ENCODE measurements at places on chromosomes 13 and 19.

- no peak for DNase-seq
These were observed 42.7 kb downstream of the INSR start for GRCh38 chr19:7251494-7251893.

DNA sequence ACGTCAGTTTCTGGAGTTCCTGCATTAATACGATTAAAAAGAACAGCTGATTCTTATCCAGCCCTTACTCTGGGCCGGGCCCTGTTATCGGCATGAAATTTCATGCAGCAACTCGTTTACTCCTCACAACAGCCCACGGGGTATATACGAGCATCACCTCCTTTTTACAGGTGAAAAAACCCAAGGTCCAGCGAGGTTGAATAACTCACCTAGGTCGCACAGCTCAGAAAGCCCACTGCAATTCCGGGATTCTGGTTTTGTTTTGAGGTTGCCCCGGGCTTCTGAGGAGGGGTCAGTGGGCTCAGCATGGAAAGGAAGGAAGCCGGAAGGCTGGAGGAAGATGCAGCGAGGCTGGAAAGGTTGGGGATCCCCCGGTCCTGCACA lies 577 bp upstream of the ACP7 start:
- no peak for DNase-seq

GRCh38 chr13:49996951-49997895 lies at the start of gene TRIM13:
TRIM13 (plus strand) TSS chr13:49997042; CDS start chr13:50011941, 14,899 bp downstream.
- peak; percentile 78 for DNase-seq

DNA sequence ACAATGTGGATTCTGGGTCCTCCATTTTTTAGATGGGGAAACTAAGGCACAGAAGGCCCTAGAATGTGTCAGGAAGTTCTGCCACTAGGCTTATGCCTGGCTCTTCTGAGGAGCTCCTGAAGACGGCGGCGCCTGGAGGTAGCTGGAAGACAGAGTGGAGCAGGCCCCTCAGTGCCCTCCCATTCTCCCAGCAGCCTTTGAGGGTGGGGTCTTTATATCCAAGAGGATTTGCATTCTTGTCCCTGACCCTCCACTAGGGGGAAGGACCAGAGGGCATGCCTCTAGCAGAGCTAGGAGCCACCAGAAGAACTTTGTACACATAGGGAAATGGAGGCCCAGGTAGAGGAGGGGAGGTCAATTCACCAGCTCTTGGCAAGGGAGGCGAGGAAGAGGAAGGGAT lies 9.4 kb downstream of the CELF5 start:
- no peak for DNase-seq

DNA sequence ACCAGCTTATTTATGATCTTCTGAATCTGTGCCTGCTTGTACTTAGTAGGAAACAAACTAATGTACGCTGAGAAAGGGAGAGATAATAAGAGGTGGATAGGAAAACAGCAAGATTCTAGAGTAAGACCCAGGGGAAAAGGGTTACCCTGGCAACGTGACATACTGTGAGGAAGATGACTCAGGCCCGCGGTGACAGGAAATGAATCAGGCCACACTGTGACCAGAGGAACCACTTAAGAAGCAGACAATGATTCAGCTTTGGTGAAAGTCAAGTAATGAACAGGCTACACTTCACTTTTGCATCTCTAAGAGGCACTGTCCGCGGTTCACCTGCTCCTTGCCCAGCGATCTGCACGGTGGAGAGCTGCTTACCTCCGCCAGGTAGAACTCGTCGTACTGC lies 158.2 kb downstream of the NALCN start:
- no peak for DNase-seq

- no peak for DNase-seq
These were observed 68.5 kb upstream of the POMP start for GRCh38 chr13:28590461-28590860.

DNA sequence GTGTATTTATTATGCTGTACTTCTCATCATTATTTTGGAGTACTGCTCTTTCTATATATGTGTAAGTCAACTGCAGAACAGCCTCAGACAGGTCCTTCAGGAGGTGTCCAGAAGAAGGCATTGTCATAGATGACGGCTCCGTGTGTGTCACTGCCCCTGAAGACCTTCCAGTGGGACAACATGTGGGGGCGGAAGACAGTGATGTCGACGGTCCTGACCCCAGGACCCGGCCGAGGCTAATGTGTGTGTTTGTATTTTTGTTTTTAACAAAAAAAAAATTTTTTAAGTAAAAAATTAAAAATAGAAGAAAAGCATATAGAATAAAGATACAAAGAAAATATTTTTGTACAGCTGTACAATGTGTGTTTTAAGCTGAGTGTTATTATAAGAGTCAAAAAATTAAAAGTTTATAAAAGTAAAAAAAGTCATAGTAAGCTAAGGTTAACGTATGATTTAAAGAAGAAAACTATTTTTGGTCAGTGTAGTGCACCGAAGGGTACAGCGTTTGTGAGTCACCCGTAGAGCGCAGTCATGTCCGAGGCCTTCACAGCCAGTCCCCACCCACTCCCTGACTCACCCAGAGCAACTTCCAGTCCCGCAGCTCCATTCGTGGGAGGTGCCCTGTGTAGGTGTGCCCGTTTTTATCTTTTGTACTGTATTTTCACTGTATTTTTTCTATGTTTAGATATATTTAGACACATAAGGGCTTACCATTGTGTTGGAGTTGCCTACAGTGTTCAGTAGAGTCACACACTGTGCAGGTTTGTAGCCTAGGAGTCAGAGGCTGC lies 42.2 kb upstream of the SPACA7 start:
- DNase-seq, result no peak

GRCh38 chr19:16204005-16204294 lies 6.2 kb downstream of the AP1M1 start:
- no peak for DNase-seq

- no peak for DNase-seq
These were observed 91.2 kb upstream of the FBXL3 start for GRCh38 chr13:77118134-77118533.

GRCh38 chr19:34436716-34437115 lies 8.5 kb downstream of the UBA2 start:
- no peak for DNase-seq

DNA sequence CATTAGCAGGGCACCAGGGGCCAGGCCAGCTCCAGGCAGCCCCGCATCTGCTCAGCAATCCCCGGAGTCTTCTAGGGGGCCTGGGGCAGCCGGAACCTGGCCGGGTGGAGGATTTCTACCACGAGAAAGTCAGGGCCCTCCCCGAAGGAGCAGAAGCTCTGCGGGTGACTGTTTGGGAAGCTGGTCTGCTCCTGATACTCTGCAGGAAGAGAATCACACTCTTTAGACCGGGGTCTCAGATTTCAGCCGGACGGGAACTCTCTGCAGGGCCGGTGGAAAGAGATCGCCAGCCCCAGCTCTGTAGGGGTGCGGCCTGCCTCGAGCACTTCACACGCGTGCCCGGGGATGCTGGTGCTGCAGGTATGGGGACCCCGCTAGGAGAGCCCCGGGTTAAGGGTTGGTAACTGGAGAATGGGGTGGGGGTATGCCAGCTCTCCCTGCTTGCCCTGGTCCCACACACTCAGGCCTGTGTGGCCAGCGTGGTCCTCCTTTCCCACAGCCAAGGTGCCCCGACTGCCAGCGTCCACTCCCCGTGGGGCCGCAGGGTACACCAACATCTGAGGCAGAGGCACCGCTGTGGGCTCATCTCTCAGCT lies 20.1 kb downstream of the RASA3 start:
- no peak for DNase-seq

- no peak for DNase-seq
These were observed 1134.3 kb downstream of the SLITRK1 start for GRCh38 chr13:82747958-82748357.

- DNase-seq, result no peak
These were observed 14.5 kb upstream of the ZBTB32 start for GRCh38 chr19:35689836-35690235.

DNA sequence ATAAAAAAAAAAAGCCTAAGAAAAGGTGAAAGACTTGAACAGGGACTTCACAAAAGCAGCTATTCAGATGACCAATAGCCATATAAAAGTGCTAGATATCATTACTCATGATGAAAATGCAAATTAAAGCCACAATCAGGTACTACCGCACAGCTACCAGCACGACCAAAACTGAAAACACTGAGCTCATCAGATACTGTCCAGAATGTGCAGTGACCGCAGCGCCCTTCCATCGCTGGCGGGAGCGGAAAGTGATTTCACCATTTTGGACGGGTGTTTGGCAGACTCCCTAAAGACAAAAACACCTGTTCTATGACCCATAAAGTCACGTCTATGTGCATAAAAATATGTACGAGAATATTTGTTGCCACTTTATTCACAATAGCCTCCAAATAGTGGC lies 60.7 kb downstream of the SLC6A16 start:
- no peak for DNase-seq

DNA sequence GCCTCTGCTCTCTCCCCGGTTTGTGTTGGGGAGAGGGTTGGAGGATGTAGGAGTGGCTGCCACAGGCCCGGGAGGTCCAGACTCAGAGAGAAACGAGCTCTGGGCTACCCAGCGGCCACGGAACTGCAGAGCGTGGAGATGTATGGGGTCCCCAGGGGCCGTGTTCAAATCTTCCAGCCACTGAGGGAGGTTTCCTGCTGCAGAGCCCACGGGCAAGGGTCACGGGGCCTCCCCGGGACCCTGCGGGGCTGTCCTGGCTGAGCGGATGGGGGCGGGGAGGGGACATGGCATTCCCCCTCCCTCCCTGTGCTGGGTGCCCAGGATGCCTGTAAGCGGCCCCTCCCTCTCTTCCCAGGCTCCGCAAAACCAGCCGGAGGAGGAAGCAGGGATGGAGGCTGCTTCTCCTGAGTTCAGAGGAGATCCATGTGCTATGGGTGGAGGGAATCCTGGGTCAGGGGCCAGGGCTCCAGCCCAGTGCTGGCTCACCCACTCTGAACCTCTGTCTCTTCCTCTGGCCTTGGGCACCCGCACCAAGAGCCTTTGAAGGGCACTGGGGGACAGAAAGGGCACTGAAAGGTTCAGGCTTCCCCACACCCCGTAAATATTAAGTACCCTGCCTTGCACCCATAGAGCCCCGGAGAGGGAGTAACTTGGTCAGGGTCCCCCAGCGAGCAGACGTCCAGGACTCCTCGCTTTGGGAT lies 22.6 kb downstream of the SMIM24 start:
- no peak for DNase-seq

DNA sequence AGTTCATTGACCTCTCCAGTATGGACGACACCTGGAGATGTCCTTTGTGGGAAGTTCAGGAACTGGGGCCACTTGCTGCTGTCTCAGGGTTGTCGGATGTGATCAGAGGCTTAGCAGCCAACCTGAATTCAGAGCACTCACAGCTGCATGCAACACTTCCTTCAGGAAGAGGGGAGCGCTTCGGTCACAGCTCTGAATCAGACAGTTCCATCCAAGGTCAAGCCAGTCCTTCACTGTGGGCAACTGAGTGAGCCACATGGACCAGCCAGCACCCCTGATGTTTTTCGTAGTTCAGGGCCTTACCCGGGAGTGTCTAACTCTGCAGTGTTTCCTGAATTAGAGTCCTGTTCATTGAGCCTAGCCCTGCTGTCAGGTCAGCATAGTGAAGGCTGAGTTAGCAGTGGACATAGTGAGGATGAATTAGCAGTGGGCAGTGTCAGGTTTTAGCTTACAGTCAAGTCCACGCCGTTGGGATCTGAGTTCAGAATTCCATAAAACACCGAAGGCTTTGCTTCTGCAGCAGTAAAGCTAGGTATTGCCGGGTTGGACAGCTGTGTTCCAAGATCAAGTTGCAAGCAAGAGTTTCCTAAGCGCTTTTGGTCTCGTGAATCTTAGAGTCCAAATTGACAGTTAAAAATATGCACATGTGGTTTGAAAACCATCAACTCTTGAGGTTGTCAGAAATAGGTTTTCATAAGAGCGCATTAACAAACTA lies 5.1 kb downstream of the ZNF555 start:
- no peak for DNase-seq

DNA sequence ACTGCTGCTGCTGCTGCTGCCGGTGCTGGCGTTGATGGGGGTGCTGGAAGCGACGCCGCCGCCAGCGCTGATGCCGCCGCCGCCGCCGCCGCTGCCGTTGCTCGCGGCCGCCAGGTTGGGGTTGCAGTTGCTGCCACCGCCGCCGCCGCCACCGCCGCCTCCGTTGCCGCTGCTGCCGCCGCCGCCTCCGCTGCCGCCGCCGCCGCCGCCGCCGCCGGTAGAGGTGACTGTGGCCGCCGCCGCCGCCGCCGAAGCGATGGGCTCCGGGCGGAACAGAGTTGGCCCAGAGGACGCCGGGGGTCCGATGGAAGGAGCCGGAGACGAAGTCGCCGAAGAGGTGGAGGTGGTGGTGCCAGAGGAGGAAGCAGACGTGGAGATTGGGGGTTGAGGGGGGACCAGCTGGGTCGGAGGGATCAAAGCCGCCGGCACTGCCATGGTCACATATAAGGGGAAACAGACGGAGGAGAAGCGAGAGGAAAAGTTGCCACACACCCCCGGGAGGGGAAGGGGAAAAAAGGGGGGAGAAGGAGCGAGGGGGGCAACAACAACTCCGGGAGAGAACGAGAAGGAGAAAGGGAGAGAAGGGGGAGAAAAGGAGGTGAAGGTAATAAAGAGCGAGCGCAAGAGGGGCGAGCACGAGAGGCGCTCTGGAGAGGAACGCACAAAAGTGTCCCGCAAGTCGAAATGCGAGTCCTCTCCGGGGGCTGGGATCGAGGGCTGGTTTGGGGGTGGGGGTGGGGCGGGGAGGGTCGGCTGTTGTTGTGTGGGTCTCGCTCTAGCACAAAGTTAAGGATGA lies 471 bp downstream of the DACH1 start:
- no peak for DNase-seq

DNA sequence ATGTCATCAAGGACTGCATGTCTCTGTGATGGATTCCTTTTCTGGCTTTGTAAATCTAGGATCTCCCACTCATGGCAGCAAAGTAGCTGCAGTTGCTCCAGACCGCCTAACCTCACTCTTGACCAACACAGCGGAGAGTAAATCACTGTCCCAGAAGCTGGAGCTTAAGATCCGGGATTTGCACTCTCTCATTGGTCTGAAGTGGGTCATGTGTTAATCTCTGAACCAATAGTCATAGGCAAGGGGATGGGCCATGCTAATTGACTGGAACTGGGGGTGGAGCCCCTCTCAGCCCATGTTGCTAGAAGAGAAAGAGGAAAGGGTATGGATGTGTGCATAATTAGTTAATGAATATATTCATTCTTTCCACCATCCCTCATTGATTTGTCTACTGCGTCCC lies 34.0 kb downstream of the VAV1 start:
- DNase-seq, result no peak

- DNase-seq, result no peak
These were observed 77.4 kb upstream of the NBEA start for GRCh38 chr13:34864671-34865070.

DNA sequence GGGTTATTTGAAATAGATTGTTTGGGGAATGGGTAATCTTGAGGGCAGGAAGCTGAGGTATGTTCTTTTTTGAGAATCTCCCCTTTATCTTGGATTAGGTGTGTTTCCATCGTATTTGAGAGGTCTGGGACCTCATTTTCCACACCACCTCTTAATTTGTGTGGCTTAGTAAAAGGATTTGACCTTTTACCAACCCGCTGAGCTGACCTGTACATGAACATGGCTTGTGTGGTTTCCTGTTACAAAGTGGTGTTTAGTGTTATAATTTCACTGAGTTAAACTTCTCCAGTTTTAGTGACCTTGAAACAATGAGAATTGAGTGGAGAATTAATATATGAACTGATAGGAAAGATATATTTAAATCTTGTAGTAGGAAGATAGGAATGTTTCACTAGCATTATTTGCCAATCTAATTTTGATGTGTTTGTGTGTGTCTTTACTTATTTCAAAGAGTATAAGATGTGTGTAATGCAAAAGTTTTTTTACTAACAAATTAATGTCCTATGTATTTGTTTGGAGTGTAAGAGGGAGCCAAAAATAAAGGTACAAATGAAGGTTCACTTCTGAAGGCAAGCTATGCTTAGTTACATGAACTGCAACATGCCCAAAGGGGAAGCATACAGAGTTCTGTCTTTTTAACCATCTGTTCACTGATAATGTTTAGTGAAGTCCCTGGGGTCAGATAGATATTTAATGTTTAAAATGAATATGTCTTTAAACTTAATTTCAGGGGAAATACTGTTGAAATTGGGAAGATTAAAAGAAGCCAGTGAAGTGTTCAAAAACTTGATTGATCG lies 17.1 kb downstream of the NAA16 start:
- DNase-seq, result no peak

Measured in esophagus squamous epithelium (tissue), 5 donors.